Activated CD4-positive, alpha-beta memory T cell treated with anti-CD3 and anti-CD28 coated beads, Interleukin-2, amount 10 ng/mL, durations not matched to agents 7 days and 5 days (primary cell): ENCODE measurements at places on chromosomes 6 and 20. TPM values are rescaled to one million over a fixed set of nuclear protein-coding genes. Genes with fewer than 3 reads are reported as not detected.

DNA sequence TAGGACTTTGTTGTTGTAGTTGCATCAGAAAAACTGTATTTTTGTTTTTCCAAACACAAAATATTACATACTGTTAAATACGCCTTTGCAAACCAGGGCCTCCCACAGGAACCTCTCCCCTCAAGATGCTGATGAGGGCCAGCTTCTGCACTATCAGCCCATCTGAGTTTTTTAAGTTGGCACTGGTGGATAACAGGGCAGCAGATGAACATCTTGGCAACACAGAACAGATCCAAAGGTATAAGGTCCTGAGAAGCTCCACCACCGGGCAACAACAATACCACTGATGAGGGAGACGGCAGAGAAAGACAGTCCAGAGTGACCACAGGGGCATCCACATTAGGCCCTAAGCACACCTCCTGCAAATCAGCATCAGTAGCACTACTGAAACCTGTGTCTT is 177.7 kb downstream of the DLL1 start:
- H3K4me3 ChIP-seq, result no peak overlapping the region
- no peak for DNase-seq
- no peaks in the 10 kb centered on the region for H3K36me3 ChIP-seq
- no peaks in the 10 kb centered on the region for H3K4me1 ChIP-seq
- peaks cover 2% of the 10 kb centered on the region for H3K27me3 ChIP-seq

- no peaks in the 10 kb centered on the region for H3K4me1 ChIP-seq
- H3K36me3 ChIP-seq, result no peaks in the 10 kb centered on the region
- DNase-seq, result no peak
- no peak overlapping the region for H3K4me3 ChIP-seq
Observed at GRCh38 chr20:42130810-42131596, 512.8 kb upstream of the CHD6 start.

DNA sequence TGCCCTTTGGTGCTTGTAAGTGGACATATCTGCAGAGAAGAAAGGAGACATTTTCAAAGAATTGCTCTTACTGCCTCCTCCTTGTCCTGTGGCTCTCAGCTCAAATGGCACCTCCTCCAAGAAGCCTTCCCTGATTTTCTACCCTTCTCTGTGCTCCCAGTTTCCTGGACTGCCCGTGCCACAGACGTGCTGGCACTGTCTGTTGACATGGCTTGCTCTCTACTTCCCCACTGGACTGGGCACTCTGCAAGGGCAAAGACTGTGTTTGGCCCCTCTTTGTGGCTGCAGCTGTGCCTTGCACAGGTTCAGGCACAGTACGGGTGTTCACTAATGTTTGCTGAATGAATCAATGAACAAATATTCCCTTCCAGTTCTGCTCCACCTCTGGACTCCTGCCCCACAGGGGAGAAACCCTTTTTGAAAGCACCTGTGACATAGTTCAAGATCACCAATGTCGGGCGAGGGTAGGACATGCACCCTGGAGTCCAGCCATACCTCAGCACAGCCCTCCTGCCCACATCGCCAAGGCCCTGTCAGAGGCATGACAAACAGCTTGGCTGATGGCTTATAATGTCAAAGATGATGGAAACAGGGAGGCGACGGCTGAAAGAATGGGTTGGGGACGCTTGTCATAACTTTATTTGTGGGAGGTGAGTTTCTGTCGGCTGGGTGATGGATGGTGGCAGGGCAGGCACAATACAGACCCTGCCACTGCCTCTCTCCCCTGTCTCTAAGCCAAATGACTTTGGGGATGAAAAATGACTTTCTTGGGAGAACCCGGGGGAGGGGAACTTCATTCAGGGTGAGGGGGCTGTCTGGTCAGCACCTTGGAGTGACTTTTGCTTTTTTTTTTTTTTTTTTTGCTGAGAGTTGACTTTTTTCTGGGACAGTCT is 15.6 kb upstream of the CTNNBL1 start:
- H3K36me3 ChIP-seq, result no peaks in the 10 kb centered on the region
- peaks cover 18% of the 10 kb centered on the region for H3K27me3 ChIP-seq
- H3K4me3 ChIP-seq, result no peak overlapping the region
- H3K4me1 ChIP-seq, result no peaks in the 10 kb centered on the region
- DNase-seq, result no peak
- H3K27ac ChIP-seq, result no peak overlapping the region

- peak overlapping the region; percentile 47 for H3K27ac ChIP-seq
- DNase-seq, result no peak
- no peak overlapping the region for H3K4me3 ChIP-seq
Observed at GRCh38 chr6:15770347-15771143, 107.7 kb upstream of the DTNBP1 start.

DNA sequence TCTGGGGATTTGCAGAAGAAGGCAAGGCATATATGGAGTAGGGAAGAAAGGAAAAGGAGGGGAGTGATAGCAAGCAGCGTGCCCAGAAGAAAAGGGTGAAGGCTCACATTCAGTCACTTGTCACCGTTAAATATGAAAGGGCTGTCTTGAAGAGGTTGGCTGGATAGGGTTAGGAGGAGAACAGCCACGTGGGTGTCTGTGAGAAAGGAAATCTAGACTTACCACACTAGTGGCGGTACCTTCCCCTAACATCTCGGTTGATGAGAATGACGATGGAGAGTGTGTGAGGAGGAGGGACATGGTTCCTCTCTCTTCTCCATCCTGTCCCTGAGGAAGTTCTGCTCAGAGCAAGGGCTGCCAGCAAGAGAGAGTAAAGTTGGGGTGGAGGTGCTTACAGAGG is 74.3 kb upstream of the CCN6 start:
- H3K36me3 ChIP-seq, result peaks cover 3% of the 10 kb centered on the region
- H3K27ac ChIP-seq, result no peak overlapping the region
- H3K4me1 ChIP-seq, result peaks cover 33% of the 10 kb centered on the region
- DNase-seq, result no peak
- no peak overlapping the region for H3K4me3 ChIP-seq
- no peaks in the 10 kb centered on the region for H3K27me3 ChIP-seq

- no peaks in the 10 kb centered on the region for H3K36me3 ChIP-seq
- H3K27ac ChIP-seq, result no peak overlapping the region
- H3K4me1 ChIP-seq, result peaks cover 1% of the 10 kb centered on the region
- no peak overlapping the region for H3K4me3 ChIP-seq
- DNase-seq, result no peak
- H3K27me3 ChIP-seq, result peaks cover 40% of the 10 kb centered on the region
Observed at GRCh38 chr6:44007818-44008621, 119.2 kb downstream of the MRPL14 start.

GRCh38 chr6:52497652-52498408 is 77.7 kb downstream of the EFHC1 start:
- H3K27ac ChIP-seq, result no peak overlapping the region
- H3K4me1 ChIP-seq, result peaks cover 32% of the 10 kb centered on the region
- no peaks in the 10 kb centered on the region for H3K36me3 ChIP-seq
- H3K27me3 ChIP-seq, result no peaks in the 10 kb centered on the region
- DNase-seq, result no peak

DNA sequence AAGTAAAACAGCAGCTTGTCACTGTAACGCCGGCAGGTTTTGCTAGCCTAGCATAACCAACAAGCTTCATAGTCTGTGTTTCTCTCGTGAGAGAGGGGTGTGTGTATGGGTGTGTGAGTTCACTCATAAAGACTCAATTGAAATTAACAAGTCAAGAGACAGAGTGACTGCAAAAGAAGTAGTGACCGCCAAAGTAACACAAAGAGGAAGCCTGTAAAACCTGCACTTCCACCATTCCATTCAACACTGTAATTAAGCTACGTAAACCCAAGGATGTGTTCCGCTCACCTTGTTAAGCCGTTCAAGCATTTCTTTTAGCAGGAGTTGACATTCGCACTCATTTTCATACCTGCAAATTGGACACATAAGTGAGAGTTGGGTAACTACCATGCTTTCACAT is 6.6 kb downstream of the BFSP1 start:
- H3K27me3 ChIP-seq, result peaks cover 6% of the 10 kb centered on the region
- H3K27ac ChIP-seq, result no peak overlapping the region
- DNase-seq, result no peak
- no peak overlapping the region for H3K4me3 ChIP-seq

DNA sequence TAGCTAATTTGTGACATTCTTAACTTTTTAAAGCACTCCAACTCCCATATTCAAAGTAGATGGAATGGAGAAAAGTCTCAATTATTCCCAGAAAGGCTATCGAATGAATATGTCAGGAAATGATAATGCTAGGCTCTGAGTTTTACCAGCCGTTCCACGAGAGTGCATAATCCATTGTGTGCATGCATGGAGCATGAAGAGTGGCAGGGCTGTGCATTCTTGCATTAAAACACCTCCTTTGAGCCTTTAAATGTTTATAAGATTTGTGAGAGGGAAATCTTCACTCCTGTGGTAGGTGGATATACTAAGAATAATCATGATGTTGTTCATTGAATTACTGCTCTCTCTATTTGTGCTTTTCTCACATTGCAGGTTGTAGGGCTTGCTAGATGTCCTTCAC is 178.3 kb downstream of the CARMIL1 start:
- no peaks in the 10 kb centered on the region for H3K27me3 ChIP-seq
- H3K27ac ChIP-seq, result no peak overlapping the region
- H3K4me3 ChIP-seq, result no peak overlapping the region
- no peaks in the 10 kb centered on the region for H3K36me3 ChIP-seq
- DNase-seq, result no peak

- H3K27me3 ChIP-seq, result no peaks in the 10 kb centered on the region
- no peak overlapping the region for H3K4me3 ChIP-seq
- no peak overlapping the region for H3K27ac ChIP-seq
- H3K4me1 ChIP-seq, result no peaks in the 10 kb centered on the region
- no peak for DNase-seq
Observed at GRCh38 chr20:36181934-36182603, 27.5 kb downstream of the EPB41L1 start.

GRCh38 chr20:50146732-50147662 is 6.5 kb downstream of the PEDS1 start:
- peak overlapping the region; percentile 96 for H3K27ac ChIP-seq
- peaks cover 76% of the 10 kb centered on the region for H3K4me1 ChIP-seq
- peaks cover 60% of the 10 kb centered on the region for H3K36me3 ChIP-seq
- peak overlapping the region; percentile 76 for H3K4me3 ChIP-seq
- H3K27me3 ChIP-seq, result no peaks in the 10 kb centered on the region

GRCh38 chr20:59748619-59749191 is 144.4 kb downstream of the PHACTR3 start:
- no peak overlapping the region for H3K27ac ChIP-seq
- H3K4me3 ChIP-seq, result no peak overlapping the region
- H3K4me1 ChIP-seq, result peaks cover 2% of the 10 kb centered on the region
- H3K27me3 ChIP-seq, result no peaks in the 10 kb centered on the region
- no peaks in the 10 kb centered on the region for H3K36me3 ChIP-seq

- H3K27me3 ChIP-seq, result no peaks in the 10 kb centered on the region
- H3K36me3 ChIP-seq, result peaks cover 62% of the 10 kb centered on the region
- no peak overlapping the region for H3K27ac ChIP-seq
- no peak overlapping the region for H3K4me3 ChIP-seq
- DNase-seq, result no peak
Observed at GRCh38 chr20:3861191-3861590, 14.6 kb downstream of the MAVS start.

- no peaks in the 10 kb centered on the region for H3K4me1 ChIP-seq
- H3K4me3 ChIP-seq, result no peak overlapping the region
- H3K27me3 ChIP-seq, result no peaks in the 10 kb centered on the region
- DNase-seq, result no peak
- H3K36me3 ChIP-seq, result no peaks in the 10 kb centered on the region
- H3K27ac ChIP-seq, result no peak overlapping the region
Observed at GRCh38 chr6:164347455-164347854, 932.9 kb downstream of the QKI start.

DNA sequence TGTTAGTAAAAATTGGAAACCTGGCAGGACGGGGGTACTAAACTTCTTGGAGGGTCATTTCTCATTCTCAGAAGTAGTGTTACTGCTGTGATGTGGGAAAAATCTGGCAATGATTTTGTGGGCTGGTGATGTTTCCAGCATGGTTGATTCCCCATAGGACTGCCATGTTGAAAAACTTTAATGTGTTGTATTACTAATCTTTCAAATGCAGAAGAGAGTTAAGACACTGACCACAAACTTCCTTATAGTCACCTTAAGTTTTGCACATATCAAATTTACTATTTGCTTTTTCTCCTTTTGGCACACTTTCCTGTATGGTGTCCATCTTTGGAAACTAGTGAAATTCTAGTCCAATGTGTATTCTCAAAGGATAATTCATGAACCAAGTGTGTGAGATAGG is 236.2 kb upstream of the TAB2 start:
- H3K27ac ChIP-seq, result no peak overlapping the region
- no peaks in the 10 kb centered on the region for H3K27me3 ChIP-seq
- H3K36me3 ChIP-seq, result peaks cover 16% of the 10 kb centered on the region
- H3K4me1 ChIP-seq, result peaks cover 86% of the 10 kb centered on the region
- no peak for DNase-seq
- no peak overlapping the region for H3K4me3 ChIP-seq

DNA sequence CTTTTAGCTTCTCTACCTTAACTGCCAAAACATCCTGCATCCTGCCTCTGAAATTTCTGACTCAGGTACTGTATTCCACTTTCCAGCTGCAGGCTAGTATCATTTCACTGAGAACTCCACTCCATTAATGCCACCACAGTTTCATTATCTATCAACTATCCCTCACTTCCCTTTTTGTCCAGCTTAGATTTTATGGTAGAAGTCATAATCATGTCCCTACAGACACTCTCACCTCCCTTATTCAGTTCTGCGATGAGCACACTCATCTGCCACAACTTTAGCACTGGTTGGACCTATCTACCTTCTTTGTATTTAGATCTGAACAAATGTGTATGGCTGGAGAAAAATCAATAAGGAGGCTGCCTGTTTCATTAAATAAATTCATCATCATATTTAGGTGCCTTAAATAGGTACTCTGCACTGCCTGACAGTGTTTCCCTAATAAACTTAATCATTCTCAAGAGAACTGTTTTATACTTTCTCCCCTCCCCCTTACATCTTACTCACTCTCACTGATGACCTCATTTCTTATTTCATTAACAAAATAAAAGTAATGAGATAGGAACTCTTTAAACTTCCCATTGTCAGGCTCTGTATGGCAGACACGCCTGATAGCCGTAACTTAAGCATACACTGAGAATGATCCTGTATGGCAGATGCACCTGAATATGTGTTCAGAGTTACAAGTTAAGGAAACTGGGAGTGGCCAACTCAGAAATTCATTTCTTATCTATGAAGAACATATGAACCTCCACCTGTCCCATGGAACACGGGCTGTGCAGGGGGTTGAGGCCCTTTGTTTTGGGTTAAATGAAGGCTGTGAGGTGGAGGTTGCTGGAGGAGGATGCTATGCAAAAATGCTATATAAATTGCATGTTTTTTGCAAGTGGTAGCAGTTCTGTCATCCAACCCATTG is 95.3 kb upstream of the MAN1A1 start:
- DNase-seq, result no peak
- peaks cover 39% of the 10 kb centered on the region for H3K4me1 ChIP-seq
- H3K4me3 ChIP-seq, result no peak overlapping the region
- H3K36me3 ChIP-seq, result peaks cover 11% of the 10 kb centered on the region
- no peak overlapping the region for H3K27ac ChIP-seq

The TTBK1 gene
- 0.30 TPM for total RNA-seq

The NFATC2 gene
- total RNA-seq, result 56.9 TPM

The TSBP1 gene
- not detected for total RNA-seq

The HLA-DMB gene
- 19.1 TPM for total RNA-seq

The HCRTR2 gene
- not detected for total RNA-seq

The ECT2L gene
- not detected for total RNA-seq
